ENCODE measurements at places on chromosomes 4 and X. TPM values are rescaled to one million over a fixed set of nuclear protein-coding genes. Genes with fewer than 3 reads are reported as not detected.
A peak's percentile ranks its signal among the peaks of the same experiment; 100 is the strongest.

The SHROOM4 gene
- total RNA-seq = 20.7 TPM

- DNase-seq = no peak
These were observed 171.4 kb downstream of the AASDH start for GRCh38 chr4:56215901-56216300.

The DGKK gene
- total RNA-seq = not detected

GRCh38 chr4:686413-687040, 2.4 kb downstream of the SLC49A3 start:
- no peak for DNase-seq

The MAGEA2B gene
- not detected for total RNA-seq

DNA sequence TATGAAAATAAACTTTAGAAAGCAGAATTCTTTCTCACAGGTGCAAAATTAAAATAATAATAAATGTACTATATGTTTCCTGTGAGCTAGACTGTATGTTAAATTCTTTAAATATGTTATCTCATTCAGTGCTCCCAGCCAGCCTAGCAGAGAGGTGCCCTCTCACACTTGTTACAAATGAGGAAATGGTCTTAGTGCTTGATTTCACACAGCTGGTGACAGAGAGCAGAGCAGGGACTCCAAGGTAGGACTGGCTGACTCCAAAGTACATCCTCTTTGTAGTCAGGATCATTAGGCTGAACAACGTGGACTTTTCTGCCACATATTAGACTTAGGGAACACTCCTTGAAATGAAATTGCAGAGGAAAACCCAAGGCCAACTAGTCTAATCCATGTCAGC, 72.0 kb upstream of the HHIP start:
- DNase-seq = no peak

- DNase-seq = no peak
These were observed 34.7 kb downstream of the LUZP4 start for GRCh38 chrX:115324194-115324593.

GRCh38 chr4:129230846-129231245, 134.9 kb downstream of the C4orf33 start:
- DNase-seq = no peak

DNA sequence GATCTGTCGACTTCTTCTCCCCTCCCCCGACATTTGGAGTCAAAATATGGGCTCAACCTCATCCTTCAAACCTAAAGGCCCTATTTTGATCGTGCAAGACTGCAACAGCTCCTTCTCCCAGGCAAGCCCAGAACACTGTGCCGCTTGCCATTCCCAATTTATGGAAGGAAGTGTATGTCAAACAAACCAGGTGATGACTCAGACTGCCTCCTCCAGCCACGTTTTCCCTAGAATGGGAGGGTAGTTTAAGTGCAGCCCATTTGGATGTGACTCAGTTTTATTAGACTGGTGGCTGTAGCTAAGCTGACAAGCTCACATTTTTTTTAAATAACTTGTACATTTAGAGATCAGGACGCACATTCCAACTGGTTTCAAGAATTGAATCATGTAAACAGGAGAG, 570.4 kb upstream of the DIPK2B start:
- DNase-seq = peak; percentile 70

DNA sequence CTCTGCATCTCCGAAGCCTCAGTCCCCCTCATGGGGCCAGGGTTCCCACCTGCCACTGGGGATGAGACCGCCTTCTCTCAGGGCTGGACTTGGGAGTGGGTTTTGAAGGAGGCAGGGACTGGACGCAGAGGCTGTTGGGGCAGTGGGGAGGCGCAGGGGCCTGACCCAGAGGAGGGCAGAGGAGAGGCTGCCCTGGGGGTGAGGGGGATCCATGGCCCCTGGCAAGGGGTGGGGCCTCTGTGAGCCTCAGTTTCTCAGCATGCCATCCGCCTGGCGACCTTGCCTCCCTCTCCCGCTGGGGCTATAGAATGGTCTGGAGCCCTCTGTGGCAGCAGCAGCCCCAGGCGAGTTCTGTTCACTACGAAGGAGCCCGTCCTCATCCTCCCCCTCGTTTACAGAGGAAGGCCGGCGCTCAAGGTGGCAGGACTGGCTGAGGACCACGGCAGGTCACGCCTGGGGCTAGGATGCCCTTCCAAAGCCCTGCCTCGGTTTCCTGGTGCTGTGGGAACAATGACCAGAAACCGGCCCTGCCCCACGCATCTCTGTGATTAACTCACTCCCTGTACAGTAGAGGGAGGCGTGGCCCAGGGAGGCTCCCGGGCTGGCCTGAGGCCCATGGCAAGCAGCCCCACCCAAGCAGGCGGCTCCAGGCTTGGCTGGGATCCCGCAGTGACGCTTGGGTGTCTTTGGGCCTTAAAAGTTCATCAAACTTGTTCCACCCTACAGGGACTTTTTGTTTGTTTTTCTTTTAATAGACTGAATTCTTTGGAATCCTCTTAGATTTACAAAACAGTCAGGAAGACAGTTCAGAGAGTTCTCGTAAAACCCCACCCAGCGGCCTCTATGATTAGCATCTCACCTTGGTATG, 16.0 kb upstream of the SH3TC1 start:
- DNase-seq = no peak

- DNase-seq = no peak
These were observed 5.3 kb upstream of the CFP start for GRCh38 chrX:47634871-47635575.

DNA sequence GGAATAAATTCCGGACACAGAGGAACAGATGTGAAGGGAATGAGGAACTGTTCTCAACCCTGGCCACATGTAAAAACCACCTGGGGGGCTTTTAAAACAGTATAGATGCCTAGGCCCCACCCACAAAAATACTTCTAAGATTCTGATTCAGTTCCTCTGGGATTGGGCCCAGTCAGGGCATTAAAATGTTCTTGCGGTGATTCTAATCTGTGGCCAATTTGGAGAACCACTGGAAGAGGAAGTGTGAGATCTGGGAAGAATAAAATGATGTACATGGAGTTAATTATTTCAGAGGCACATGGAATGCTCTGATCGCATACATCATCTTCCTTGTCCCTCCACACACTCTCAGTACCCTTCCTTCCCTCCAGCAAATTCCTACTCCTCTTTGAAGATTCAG, 192.2 kb downstream of the APBB2 start:
- no peak for DNase-seq

DNA sequence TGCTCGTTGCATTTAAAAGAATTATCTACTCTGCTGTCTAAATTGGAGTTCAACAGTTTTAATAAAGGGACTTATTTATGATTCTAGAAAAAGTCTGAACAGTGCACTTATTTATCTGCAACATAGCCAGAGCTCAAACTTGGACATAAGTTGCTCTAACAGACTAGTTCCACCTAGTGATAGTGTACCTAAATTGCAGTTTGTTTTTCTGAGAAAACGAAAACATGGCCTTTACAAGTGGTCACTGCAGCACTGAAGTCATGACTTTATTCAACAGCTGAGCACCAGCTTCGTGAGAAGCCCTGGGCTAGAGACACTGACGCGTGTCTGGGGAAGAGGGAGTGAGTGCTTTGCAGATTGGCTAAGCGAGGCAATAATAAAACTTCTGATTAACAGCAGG, 77.3 kb upstream of the IGSF1 start:
- no peak for DNase-seq

GRCh38 chrX:20529711-20530110, 263.0 kb upstream of the RPS6KA3 start:
- no peak for DNase-seq

The SPANXB1 gene
- total RNA-seq = not detected

The CFAP99 gene
- not detected for total RNA-seq

- no peak for DNase-seq
These were observed 35.4 kb upstream of the CDKL5 start for GRCh38 chrX:18389966-18390365.

The CSAG1 gene
- not detected for total RNA-seq

- DNase-seq = no peak
These were observed 792 bp downstream of the SLC10A4 start for GRCh38 chr4:48483777-48484493.

DNA sequence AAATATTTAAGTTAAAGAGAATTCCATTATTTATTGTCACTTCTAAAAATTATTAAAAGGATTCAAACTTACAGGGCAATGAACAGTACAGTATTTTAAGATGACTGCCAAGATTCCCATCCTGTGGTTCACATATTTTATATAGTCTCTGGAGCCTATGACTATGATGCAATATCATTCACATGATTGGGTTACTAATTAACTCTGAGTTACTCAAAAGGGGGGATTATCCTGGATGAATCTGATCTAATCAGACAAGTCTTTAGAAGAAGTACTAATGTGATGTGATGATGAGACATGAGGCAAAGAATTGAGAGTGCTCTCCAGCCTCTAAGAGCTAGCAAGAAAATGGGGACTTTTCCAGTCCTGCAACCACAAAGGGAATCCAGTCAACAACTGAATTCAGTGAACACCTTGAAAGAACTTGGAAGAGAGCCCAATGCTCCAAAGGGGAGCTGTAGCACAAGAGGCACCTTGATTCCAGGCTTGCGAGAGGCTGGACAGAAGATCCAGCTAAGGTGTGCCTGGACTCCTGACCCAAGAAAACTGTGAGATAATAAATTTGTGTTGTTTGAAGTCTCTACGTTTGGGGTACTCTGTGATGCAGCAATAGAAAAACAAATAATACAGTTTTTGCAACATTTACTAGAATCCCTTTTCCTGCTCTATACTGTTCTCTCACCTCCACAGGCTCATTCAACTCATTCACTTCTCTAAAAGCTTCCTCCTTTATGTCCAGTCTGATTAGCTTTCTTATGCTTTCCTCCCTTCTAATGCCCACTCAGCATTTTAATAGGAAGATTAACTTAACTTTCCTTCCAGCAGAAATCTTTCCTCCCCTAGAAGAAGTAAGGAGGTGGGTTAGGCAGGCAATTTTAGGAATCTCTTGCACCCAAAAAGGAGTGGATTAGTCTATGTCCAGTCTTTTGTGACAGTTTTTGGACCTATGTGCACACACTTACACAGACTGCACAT, 133.8 kb upstream of the LCORL start:
- DNase-seq = no peak

DNA sequence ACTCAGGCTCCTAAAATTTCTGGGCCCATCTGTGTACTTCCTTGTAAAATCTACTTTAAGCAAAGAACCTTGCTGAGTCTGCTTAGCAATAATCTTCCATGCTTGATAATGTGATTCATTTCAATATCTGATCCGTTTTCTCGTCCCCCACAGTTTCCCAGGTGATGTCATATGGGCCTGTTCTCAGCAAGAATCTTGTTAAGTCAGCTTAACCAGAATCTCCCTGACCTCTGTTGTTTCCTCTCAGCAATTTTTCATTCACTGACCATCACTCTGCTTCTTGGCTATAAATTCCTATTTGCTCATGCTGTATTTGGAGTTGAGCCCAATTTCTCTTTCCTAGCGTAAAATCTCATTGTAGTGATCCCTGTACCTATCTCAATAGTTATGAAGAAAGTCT, 13.9 kb downstream of the CSN2 start:
- DNase-seq = no peak

The PDS5A gene
- 49.8 TPM for total RNA-seq

The SPP1 gene
- not detected for total RNA-seq

DNA sequence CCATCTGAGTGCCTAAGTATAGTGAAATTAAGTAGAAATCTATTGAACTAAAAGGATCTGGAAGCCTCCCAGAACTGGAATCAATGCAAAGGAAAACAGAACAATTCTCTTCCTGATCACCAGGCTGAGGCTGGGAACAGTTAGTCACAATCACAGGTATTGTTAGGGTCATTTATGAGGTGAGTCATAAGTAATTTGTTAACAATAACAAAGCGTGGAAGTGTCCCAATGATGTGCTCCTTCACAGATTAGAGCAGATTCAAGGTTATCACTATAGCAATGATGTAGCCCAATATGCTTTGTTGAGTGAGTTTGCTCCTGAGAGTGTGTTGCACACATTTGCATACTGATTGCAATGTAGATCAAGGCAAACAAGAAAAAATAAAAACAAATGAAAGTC, 228.1 kb downstream of the ZNF674 start:
- DNase-seq = peak; percentile 77

The MAGEA8 gene
- not detected for total RNA-seq

The ARHGEF9 gene
- 10.0 TPM for total RNA-seq
